ENCODE measurements at places on chromosomes 4 and X. TPM values are rescaled to one million over a fixed set of nuclear protein-coding genes. Genes with fewer than 3 reads are reported as not detected.

NUDT11 gene
- total RNA-seq: 0.63 TPM

C4orf51 gene
- total RNA-seq: not detected

CNGA1 gene
- 0.54 TPM for total RNA-seq

GPM6B gene
- 0.09 TPM for total RNA-seq

SLC9A7 gene
- total RNA-seq: 2.3 TPM

FMR1NB gene
- total RNA-seq: not detected

ABLIM2 gene
- total RNA-seq: 5.1 TPM

ETFDH gene
- 18.5 TPM for total RNA-seq

IRF2 gene
- total RNA-seq: 59.1 TPM

PAK3 gene
- 2.5 TPM for total RNA-seq

GYPA gene
- total RNA-seq: not detected

GLOD5 gene
- not detected for total RNA-seq

APELA gene
- not detected for total RNA-seq

- H3K27ac ChIP-seq: no peak overlapping the region
- no peak for DNase-seq
- H3K36me3 ChIP-seq: no peaks in the 10 kb centered on the region
- no peak overlapping the region for H3K4me3 ChIP-seq
- H3K27me3 ChIP-seq: no peaks in the 10 kb centered on the region
These were observed 118.3 kb upstream of the PUDP start for GRCh38 chrX:7266288-7266687.

- no peak for DNase-seq
- H3K4me3 ChIP-seq: no peak overlapping the region
- no peak overlapping the region for H3K27ac ChIP-seq
- H3K36me3 ChIP-seq: no peaks in the 10 kb centered on the region
- no peaks in the 10 kb centered on the region for H3K4me1 ChIP-seq
These were observed 240.3 kb downstream of the IL1RAPL2 start for GRCh38 chrX:104806346-104806745.

DNA sequence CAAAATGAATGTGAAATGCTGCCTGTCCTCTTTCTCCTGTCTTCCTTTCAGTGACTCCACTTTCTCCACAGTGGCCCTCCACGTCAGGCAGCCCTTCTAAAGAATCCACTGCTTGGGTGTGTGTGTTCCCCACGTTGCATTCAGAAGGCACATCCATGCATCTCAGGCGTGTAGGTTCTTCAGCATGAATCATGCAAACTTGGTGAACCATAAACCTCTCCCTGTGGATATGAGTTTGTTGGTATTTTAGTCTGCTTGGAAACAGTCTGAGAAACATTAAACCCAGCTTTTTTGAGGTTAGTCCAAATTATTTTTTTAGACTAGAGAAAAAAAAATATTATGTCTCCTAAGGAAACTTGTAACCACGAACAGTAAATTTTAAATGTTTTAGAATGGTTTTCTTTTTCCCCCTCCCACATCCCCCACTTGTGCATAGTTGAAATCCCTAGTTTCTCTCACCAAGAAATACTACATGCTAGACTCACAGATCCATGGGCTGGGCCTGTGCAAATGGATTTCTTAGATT lies 251.6 kb downstream of the CBR4 start:
- no peak overlapping the region for H3K4me3 ChIP-seq
- H3K36me3 ChIP-seq: no peaks in the 10 kb centered on the region
- H3K27ac ChIP-seq: no peak overlapping the region
- peaks cover 2% of the 10 kb centered on the region for H3K4me1 ChIP-seq
- H3K27me3 ChIP-seq: no peaks in the 10 kb centered on the region

DNA sequence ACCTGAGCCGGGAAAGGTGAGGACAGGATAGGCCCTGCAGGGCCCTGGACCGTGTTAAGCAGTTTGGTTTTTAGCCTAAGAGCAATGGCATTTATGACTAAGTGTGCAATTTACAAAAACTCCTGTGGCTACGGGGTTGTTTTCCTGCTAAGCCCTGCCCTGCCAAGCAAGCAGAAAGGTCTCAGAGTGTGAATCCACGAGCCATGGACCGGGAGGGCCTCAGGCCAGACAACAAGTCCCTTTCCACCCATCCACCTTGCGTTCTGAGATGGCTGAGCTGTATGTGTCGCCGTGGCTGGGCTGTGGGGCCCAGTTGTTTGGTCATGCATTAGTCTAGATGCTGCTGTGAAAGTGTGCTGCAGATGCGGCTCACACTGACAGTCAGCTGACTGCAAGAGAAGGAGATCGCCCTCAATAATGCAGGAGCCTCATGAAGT lies 33.9 kb upstream of the AFAP1 start:
- no peak overlapping the region for H3K4me3 ChIP-seq
- H3K4me1 ChIP-seq: peaks cover 3% of the 10 kb centered on the region
- no peaks in the 10 kb centered on the region for H3K36me3 ChIP-seq
- peak overlapping the region; percentile 82 for H3K27ac ChIP-seq
- no peak for DNase-seq

GRCh38 chrX:113759422-113759821 lies 824.5 kb upstream of the HTR2C start:
- H3K27ac ChIP-seq: no peak overlapping the region
- no peak overlapping the region for H3K4me3 ChIP-seq
- no peaks in the 10 kb centered on the region for H3K27me3 ChIP-seq
- no peaks in the 10 kb centered on the region for H3K4me1 ChIP-seq
- no peaks in the 10 kb centered on the region for H3K36me3 ChIP-seq

- DNase-seq: peak; percentile 14
- peaks cover 44% of the 10 kb centered on the region for H3K4me1 ChIP-seq
- no peaks in the 10 kb centered on the region for H3K27me3 ChIP-seq
- peak overlapping the region; percentile 58 for H3K4me3 ChIP-seq
- H3K27ac ChIP-seq: no peak overlapping the region
These were observed 1.3 kb upstream of the MAMLD1 start for GRCh38 chrX:150361777-150362351.

GRCh38 chrX:46333550-46333949 lies 211.7 kb downstream of the ZNF674 start:
- H3K4me1 ChIP-seq: no peaks in the 10 kb centered on the region
- H3K36me3 ChIP-seq: no peaks in the 10 kb centered on the region
- no peak overlapping the region for H3K27ac ChIP-seq
- DNase-seq: no peak

DNA sequence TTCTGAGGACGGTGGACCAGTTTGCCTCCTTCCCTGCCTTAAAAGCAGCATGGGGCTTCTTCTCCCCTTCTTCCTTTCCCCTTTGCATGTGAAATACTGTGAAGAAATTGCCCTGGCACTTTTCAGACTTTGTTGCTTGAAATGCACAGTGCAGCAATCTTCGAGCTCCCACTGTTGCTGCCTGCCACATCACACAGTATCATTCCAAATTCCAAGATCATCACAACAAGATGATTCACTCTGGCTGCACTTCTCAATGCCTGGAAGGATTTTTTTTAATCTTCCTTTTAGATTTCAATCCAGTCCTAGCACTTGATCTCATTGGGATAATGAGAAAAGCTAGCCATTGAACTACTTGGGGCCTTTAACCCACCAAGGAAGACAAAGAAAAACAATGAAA lies 255.3 kb downstream of the RAPGEF2 start:
- no peaks in the 10 kb centered on the region for H3K27me3 ChIP-seq
- H3K27ac ChIP-seq: no peak overlapping the region
- no peaks in the 10 kb centered on the region for H3K4me1 ChIP-seq

DNA sequence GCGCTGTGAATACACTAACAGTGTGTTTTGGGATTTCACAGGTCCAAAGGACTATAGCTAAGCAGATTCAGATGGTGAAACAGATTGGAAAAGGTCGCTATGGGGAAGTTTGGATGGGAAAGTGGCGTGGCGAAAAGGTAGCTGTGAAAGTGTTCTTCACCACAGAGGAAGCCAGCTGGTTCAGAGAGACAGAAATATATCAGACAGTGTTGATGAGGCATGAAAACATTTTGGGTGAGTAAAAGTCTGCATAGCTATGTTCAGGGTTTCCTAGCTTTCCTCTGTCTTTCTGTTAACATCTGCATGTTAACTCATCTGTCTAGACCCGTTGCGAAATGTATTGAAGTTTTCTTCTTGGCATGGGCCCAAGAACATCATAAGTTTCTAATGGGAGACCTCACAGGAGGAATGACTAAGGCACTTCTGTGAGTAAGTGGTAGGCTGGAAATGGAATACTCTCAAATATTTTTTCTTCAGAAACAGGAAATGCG lies 372.1 kb downstream of the BMPR1B start:
- no peak overlapping the region for H3K4me3 ChIP-seq
- no peak overlapping the region for H3K27ac ChIP-seq
- H3K27me3 ChIP-seq: no peaks in the 10 kb centered on the region
- H3K36me3 ChIP-seq: no peaks in the 10 kb centered on the region

DNA sequence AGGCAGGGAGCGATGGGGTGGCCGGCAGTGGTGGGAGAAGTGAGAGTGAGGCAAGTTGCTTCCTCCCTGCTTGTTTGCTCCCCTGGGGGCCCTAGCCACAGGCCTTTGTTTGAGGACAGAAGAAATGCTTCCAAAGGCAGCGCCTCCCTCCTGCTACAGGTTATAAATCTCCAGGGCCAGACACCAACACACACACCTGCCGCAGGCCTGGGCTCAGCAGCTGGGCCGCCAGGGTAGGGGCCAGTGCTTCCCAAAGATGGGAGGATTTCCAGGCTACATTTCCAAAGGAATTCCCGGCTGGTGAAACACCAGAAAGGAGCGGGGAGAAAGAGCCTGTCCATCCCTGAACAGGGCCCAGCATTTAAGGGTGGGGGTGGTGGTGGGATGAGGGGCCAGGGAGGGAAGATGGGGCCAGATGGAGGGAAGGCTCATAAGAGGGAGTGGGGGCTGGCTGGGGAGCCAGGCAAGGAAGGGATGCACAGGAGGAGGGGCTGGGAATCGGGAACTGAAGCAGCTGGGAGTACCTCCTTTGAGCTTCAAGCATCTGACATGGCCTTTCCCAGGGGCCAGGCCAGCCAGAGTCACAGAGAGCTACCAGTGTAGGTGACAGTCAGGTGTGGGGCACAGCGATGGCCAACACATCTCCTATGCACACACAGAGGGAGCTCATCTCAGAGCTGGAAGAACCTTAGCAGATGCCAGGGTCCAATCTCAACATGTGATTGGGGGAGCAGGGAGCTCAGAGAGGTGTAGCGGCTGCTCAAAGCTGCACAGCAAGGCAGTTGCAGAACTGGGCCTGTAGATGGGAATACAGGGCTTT lies 143.9 kb downstream of the PJA1 start:
- no peak overlapping the region for H3K27ac ChIP-seq
- no peaks in the 10 kb centered on the region for H3K36me3 ChIP-seq
- no peak overlapping the region for H3K4me3 ChIP-seq
- H3K4me1 ChIP-seq: no peaks in the 10 kb centered on the region
- no peaks in the 10 kb centered on the region for H3K27me3 ChIP-seq

- DNase-seq: no peak
- H3K4me1 ChIP-seq: no peaks in the 10 kb centered on the region
- H3K36me3 ChIP-seq: no peaks in the 10 kb centered on the region
These were observed 245.0 kb downstream of the EVC2 start for GRCh38 chr4:5463361-5463760.

DNA sequence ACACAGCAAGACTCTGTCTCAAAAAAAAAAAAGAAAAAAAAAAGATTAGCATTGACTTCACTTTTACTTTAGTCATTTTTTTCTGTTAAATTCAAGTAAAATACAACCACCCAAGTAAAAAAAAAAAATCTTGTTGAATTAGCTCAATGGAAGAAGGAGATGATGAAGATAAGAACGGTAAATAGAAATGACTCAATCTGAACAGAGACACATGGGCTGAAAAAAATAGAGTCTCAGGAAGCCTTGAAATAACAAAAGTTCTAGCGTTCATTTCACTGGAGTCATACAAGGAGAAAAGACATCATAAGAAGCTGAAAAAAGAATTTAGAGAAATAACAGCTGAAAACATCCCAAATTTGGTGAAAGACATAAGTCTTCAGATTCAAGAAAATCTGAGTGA lies 75.5 kb downstream of the CASP3 start:
- peaks cover 2% of the 10 kb centered on the region for H3K27me3 ChIP-seq
- no peak overlapping the region for H3K4me3 ChIP-seq
- DNase-seq: no peak
- H3K4me1 ChIP-seq: no peaks in the 10 kb centered on the region
- no peaks in the 10 kb centered on the region for H3K36me3 ChIP-seq

DNA sequence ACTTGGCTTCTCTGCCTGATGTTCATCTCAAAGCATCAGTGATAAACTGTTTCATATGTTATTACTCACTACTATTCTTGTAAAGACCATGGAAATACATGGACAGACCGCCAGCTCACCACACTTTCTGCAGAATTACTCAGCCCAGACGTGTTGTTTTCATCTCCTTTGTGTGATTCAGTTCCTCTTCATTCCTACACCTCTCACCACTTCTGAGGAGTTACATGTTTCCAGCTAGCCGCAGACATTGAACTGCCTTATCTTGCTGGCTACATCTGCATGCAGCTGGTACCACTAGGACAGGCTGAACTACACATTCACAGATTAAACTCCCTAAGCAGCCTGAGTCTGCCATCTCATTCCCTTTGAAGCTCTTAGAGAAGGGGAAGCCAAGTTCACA lies 443.2 kb upstream of the FGF16 start:
- no peak for DNase-seq
- no peak overlapping the region for H3K27ac ChIP-seq
- H3K4me3 ChIP-seq: no peak overlapping the region
- no peaks in the 10 kb centered on the region for H3K36me3 ChIP-seq

DNA sequence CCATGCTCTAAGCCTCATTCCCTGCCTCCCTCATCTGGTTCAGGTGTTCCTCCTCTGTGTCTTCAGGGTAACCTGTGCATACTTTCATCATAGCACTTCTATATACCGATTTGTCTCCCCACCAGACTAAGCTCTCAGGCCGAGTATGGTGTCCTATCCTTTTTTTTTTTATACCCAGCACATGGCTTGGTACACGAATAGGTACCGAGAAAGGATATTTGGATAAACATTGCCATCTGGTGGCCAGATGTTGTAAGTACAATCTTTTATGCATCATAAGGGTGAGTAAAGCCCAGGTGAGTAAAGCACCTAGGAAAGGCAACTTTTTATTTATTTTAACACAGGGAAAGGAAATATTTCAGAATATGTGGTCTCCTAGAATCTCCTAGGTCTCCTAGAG lies 68.4 kb downstream of the MID2 start:
- no peaks in the 10 kb centered on the region for H3K36me3 ChIP-seq
- DNase-seq: no peak
- no peak overlapping the region for H3K27ac ChIP-seq
- H3K27me3 ChIP-seq: no peaks in the 10 kb centered on the region
- H3K4me3 ChIP-seq: no peak overlapping the region
- H3K4me1 ChIP-seq: no peaks in the 10 kb centered on the region

GRCh38 chr4:3484057-3484973 lies 21.2 kb downstream of the DOK7 start:
- no peaks in the 10 kb centered on the region for H3K36me3 ChIP-seq
- H3K27ac ChIP-seq: no peak overlapping the region
- H3K27me3 ChIP-seq: no peaks in the 10 kb centered on the region
- peaks cover 28% of the 10 kb centered on the region for H3K4me1 ChIP-seq
- no peak for DNase-seq

GRCh38 chrX:10875995-10876394 lies 235.1 kb upstream of the HCCS start:
- H3K4me3 ChIP-seq: no peak overlapping the region
- no peaks in the 10 kb centered on the region for H3K27me3 ChIP-seq
- no peaks in the 10 kb centered on the region for H3K36me3 ChIP-seq
- no peak overlapping the region for H3K27ac ChIP-seq

- no peak overlapping the region for H3K27ac ChIP-seq
- no peaks in the 10 kb centered on the region for H3K36me3 ChIP-seq
- H3K27me3 ChIP-seq: peaks cover 16% of the 10 kb centered on the region
These were observed 63.8 kb downstream of the STOX2 start for GRCh38 chr4:183968931-183969330.

GRCh38 chrX:129449148-129449547 lies 74.1 kb downstream of the SMARCA1 start:
- H3K27me3 ChIP-seq: no peaks in the 10 kb centered on the region
- H3K36me3 ChIP-seq: no peaks in the 10 kb centered on the region
- no peak overlapping the region for H3K4me3 ChIP-seq
- no peaks in the 10 kb centered on the region for H3K4me1 ChIP-seq
- no peak for DNase-seq
- H3K27ac ChIP-seq: no peak overlapping the region

Data from T-cell (primary cell).